ENCODE measurements at places on chromosomes 2 and 18.

DNA sequence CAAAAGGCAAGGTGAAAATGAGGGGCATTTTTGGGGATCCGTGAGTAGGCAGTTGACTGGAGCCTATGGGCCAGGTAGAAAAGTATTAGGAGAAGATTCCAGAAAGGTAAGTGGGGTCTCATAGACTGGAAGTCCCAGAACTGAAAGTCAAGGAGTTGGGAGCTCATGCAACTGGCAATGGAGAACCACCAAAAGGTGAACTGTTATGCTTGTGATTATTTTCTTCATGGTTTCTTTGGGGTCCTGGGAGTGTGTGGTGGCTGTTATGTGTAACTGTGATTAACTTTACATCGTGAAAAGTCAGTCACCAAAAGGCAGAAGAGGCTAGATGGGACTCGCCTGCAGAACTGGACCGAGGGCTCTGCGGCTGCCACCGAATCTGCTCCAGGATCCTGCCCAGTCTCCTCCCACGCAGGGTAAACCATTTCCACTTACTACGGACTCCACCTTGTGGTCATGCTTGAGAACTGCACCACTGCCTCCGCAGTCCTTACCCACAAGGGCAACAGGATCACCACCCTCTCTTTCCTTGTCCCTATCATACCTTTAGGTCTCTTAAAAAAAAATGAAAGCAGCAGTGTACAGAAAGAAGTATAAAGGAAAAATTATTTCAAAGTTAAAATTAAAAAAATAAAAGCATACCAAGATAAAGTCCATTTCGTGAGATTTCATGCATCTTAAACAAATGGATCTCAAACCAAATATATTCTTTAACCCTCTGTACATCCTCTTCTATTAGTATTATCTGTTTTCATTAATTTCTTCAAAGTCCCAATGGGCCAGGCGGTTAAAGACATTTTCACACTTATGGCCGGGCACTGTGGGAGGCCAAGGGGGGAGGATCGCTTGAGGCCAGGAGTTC lies 15.6 kb upstream of the CEP68 start:
- DNase-seq, result peak; percentile 91

DNA sequence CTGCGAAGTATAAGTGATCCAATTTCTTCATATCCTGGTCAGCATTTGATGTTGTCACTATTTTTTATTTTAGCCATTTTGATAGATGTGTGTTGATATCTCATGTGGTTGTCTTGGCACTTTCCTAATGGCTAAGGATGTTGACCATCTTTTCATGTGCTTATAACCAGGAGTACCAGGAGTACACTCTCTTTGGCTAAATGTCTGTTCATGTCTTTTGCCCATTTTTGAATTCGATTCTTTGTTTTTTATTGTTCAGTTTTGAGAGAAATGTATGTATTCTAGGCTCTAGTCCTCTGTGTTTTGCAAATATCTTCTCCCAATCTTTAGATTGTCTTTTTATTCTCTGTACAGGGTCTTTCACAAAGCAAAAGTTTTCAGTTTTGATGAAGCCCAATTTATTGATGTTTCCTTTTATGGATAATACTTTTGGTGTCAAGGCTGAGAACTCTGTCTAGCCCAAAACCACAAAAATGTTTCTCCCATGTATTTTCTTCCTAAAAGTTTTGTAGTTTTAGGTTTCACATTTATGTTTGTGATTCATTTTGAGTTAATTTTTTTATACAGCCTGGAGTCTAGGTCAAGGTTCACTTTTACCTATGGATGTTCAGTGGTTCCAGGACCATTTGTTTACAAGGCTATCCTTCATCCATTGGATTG lies 65.4 kb downstream of the SDC1 start:
- no peak for DNase-seq

GRCh38 chr2:10613263-10613662 lies 76.5 kb downstream of the NOL10 start:
- DNase-seq, result no peak

GRCh38 chr2:52745144-52745543 lies 1022.5 kb upstream of the CHAC2 start:
- DNase-seq, result no peak

DNA sequence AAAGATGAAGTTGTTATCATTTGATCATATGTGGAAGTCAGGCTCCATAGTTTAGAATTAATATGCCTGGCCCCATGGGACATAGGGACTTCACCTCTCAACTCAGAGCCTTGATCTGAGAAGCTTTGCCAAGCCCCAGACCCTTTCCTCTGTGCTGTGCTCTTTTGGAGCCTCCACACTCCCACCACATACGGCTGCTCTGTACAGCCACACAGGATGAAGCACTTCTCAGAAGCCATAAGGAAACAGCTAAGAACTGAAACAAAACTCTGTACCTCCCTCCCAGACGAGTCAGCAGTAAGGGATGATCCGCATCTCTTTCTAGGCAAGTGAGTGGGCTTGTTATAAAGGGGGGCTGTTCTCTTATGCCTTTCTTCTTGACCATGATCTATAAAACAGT lies 66.5 kb downstream of the CAB39 start:
- DNase-seq, result no peak
